ENCODE measurements at places on chromosomes 6 and 20. TPM values are rescaled to one million over a fixed set of nuclear protein-coding genes. Genes with fewer than 3 reads are reported as not detected.

GRCh38 chr6:356828-357251 is 34.7 kb upstream of the IRF4 start:
- no peak for DNase-seq

- no peak for DNase-seq
These were observed 62.1 kb downstream of the TBXT start for GRCh38 chr6:166105341-166106075.

DNA sequence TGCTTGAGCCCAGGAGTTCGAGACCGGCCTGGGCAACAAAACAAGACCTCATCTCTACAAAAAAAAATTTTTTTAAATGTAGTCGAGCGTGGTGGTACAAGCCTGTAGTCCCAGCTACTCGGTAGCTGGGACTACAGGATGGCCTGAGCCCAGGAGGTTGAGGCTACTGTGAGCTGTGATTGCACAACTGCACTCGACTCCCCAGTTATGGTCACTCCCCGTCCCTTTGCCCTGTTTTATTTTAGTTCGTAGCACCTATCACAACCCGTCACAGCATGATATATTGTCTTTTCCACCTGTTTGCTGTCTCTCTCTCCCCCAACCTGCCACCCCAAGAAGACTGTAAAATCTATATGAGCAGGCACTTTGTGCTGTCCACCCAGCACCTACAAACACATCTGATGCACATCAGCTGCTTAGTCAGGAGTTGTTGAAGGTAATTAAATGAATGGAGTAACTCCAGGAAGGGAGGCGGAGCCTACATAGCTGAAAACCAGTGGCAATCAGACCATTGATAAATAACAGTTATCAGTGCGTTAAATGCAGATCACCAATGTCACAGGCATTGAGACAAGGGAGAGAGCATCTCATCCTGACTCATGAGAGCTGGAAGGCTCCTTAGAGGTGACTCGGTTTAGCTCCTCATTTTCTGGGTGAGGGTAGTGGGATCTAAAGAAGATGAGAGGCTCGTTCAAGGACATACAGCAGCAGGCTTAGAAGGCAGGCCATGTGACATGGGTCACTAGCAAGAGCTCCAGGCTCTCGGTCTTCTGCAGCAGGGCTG is 14.4 kb upstream of the XRN2 start:
- no peak for DNase-seq

DNA sequence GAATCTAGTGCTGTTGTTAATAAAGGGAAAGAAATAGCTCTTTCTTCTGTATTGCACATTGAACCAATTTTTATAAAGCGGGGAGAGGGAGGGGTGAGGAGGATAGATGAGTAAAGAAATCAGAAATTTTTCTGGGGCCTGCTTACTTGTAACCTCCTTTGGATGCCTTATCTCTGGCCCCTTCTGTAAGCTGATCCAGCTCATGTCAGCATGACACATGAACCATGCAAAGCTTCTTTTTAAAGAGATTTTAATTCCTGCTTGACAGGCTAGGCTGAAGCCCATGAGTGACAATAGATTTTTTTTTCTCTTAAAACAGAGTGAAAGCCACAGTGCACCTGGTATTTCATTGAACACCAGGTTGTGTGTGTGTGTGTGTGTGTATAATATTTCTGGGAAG is 325.3 kb downstream of the PRL start:
- DNase-seq, result no peak

DNA sequence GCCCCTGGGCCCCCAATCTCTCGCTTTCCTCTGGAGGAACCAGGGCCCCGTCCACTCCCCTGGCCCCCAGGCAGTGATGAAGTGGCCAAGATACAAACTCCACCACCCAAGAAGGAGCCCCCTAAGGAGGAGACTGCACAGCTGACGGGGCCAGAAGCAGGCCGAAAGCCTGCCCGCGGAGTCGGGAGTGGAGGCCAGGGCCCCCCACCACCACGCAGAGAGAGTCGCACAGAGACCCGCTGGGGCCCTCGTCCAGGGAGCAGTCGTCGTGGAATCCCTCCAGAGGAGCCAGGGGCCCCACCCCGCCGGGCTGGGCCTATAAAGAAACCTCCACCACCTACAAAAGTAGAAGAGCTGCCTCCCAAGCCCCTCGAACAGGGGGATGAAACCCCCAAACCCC is 10.7 kb downstream of the PRRC2A start:
- DNase-seq, result no peak

- DNase-seq, result no peak
These were observed 54.9 kb upstream of the PDE10A start for GRCh38 chr6:165717732-165718465.

GRCh38 chr6:105681061-105681460 is 278.2 kb upstream of the PREP start:
- no peak for DNase-seq

- no peak for DNase-seq
These were observed 74.7 kb upstream of the TNFAIP3 start for GRCh38 chr6:137792160-137793033.

DNA sequence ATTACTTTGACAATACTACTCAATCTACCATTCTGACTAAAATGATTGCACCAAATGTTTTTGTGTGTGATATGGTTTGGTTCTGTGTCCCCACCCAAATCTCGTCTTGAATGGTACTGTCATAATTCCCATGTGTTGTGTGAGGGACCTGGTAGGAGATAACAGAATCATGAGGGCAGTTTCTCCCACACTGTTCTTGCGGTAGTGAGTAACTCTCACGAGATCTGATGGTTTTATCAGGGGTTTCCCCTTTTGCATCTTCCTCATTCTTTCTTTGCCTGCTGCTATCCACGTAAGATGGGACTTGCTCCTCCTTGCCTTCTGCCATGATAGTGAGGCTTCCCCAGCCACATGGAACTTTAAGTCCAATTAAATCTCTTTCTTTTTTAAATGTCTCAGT is 20.8 kb downstream of the SYCP2 start:
- DNase-seq, result no peak

- DNase-seq, result no peak
These were observed 271.3 kb downstream of the ESR1 start for GRCh38 chr6:152078804-152079203.

- peak; percentile 67 for DNase-seq
These were observed 126.7 kb downstream of the UNC5CL start for GRCh38 chr6:40912158-40912946.

GRCh38 chr20:25992146-25992545 is 295.5 kb upstream of the ZNF337 start:
- no peak for DNase-seq

DNA sequence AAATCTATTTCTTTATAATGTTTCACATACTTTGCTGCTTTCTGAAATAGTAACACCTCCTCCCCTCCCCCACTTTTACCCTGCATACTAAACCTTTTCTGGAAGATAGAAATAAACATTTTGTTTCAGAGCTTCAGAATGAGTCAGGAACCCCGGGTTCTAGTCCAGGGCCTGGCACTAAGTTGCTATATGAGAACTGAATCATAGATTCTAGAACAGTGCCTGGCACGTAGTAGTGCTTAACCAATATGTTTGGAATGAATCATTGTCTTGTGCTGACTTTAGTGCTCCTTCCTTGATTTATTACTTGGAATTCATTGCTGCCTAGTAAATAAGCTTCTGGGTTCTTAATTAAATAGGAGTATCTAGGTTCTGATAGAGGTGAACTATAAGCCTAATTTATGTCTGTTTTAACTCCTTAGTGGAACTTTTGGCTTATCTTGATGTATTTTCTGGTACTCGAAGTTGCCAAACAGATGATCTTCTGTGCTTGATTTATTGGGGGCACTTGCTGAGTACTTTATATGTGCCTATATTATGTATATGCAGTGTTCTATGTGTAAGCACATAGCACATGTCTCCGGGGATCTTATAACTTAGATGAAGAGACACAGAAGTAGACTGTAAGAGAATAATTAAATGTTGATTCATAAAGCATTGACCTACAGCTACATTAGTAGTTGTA is 18.6 kb downstream of the TAB2 start:
- DNase-seq, result no peak

DNA sequence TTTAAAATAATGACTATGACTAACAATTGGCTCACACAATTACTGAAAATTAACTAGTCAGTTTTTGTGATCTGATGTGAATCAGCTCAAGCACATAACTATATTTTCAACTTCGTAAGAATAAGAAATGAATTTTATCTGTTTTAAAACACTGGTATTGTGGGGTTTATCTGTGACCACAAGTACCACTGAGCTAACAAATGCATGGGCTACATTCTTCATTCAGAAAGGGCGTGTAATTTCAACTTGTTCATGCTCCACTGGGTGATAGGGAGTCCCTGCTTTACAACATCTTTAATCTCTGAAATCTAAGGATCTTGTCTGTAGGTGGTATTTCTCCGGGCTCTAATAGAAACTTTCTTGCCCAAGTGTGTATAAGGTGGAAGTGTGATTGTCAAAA is 1311.5 kb upstream of the GJE1 start:
- DNase-seq, result no peak

DNA sequence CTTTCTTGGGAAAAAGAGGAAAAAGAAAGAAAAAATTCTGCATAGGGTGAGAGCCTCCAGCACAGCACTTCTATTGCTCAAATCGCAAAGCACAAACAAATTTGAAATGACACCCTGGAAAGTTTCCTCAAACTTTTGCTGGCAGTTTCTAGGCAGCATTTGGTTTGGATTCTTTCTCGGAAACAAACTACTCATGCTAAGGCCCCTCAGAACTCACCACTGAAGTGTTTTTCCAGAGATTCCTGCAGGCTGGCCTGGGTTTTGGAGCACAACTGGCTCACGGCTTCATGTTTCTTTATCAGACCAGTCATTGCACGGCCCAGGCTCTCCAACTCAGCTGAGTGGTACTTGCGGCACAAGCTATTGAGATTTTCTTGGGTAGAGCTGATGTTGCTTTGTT is 237.8 kb downstream of the SYNE1 start:
- DNase-seq, result no peak

DNA sequence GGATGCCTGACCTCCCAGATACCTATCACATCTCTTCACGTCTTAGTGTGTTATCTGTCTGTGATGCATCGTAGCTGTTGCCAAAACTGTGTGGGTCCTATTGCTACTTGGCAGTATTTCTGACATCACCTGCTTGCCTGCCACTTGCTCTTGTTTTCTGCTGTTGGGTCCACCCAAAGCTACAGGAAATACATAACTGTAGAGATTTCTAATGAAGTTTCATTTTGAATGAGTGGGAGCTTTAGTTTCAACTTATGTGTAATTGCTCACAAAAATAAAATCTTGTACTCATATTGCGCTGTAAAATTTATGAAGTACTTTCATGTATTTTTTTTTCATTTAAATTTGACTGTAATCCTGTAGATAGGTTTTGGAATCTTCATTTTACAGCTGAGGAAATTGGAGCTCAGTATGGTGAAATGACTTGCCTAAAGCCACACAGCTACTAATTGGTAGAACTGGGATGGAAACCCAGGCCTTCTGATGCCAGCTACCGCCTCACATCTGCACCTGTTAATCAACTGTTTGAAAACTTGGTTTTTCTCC is 113.6 kb upstream of the MAN1A1 start:
- no peak for DNase-seq

GRCh38 chr20:35991142-35991771 is 22.9 kb downstream of the CNBD2 start:
- peak; percentile 17 for DNase-seq

DNA sequence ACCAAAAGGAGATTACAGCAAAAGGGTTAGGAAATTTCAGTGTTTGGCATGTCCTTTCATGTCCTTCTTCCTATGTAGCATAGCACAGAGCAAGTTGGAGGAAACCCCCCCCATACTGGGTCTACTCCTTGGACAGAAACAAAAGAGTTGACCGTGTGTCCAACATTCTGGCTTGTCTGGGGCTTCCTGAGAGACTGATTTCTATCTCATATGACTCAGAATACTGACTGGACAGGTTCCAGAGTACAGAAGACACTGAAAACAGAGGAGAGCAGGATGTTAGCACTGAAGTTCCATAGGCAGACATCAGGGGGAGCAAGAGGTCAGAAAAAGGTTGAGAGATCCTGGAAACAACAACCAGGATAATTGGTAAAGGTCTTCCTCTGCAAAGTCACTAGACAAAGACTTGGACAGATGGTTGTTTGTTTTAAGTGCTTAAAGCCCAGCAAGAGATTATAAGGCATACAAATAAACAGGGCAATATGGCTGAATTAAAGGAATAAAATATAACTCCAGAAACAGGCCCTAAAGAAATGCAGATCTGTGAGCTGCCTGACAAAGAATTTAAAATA is 48.4 kb downstream of the USP49 start:
- DNase-seq, result peak; percentile 73

- DNase-seq, result no peak
These were observed 101.0 kb downstream of the CENPW start for GRCh38 chr6:126440923-126441322.

- DNase-seq, result no peak
These were observed 177.0 kb upstream of the SNX9 start for GRCh38 chr6:157646012-157646411.

GRCh38 chr6:28871335-28872156 is 52.2 kb downstream of the TRIM27 start:
- DNase-seq, result no peak

DNA sequence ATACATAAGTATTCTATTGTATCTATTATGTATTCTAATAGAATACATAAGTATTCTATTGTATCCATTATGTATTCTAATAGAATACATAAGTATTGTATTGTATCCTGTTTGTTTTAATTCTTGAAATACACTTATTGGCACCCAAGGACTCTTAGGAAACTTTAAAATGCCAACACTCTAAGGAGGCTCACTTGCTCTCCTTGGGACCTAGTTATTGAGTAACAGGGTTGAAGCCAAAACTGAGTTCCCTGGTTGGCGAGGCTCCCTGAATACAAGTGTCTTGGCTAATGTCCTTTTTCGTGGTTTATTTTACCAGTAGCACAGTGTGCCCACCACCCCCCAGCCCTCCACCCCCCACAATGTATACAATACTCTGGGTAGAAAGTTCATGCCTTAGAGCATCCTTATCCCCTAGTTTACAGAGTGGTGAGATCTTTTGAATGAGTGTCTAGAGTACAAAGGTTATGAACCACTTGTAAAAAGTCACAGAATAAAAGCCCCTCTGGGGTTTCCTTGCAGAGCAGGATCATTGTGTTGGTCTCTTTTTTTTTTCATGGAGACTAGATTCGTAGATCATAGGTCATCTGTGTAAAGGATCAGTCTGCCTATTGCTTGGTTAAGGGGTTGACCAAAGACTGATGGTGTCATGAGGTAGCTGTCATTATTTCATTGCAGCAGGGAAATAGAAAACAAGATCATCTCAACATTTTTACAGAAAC is 32.5 kb upstream of the PRDM1 start:
- no peak for DNase-seq

The LY6G5C gene
- total RNA-seq, result 5.2 TPM

The FAM162B gene
- total RNA-seq, result 2.7 TPM

The HLA-DOA gene
- total RNA-seq, result 8.4 TPM

The C4B gene
- 155 TPM for total RNA-seq

The NKX2-2 gene
- not detected for total RNA-seq

The PTCRA gene
- total RNA-seq, result 0.37 TPM

The LRRC1 gene
- 17.3 TPM for total RNA-seq

The RBM38 gene
- total RNA-seq, result 21.9 TPM

The PPP1R16B gene
- 4.1 TPM for total RNA-seq

The CST4 gene
- total RNA-seq, result 3.7 TPM

The GJA10 gene
- total RNA-seq, result not detected

The GSTA3 gene
- total RNA-seq, result not detected

The PRIM2 gene
- 10.5 TPM for total RNA-seq

The C6orf132 gene
- 41.2 TPM for total RNA-seq
